ENCODE measurements at places on chromosomes 3 and 15.

- no peak for DNase-seq
Observed at GRCh38 chr3:72255191-72255590, 470.2 kb upstream of the PROK2 start.

DNA sequence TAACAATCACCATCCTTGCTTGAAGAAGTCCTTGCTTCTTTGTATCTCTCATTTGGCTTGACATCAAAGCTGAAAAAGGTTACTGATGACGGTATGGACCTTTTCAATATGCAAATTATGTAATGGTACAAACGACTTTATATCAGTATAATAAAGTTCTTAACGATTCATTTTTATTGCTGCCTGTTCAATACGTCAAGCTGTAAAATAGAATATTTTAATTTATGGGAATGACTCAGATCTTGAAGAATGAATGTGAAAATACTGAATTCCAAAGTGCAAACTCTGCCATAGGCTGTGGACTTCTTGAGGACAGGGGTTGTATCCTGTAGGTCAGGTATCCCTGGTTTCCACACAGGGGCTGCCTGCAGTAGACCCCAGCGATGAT lies 156.2 kb downstream of the PLCL2 start:
- DNase-seq, result no peak

- DNase-seq, result no peak
Observed at GRCh38 chr3:157418104-157418503, 18.5 kb upstream of the PTX3 start.

DNA sequence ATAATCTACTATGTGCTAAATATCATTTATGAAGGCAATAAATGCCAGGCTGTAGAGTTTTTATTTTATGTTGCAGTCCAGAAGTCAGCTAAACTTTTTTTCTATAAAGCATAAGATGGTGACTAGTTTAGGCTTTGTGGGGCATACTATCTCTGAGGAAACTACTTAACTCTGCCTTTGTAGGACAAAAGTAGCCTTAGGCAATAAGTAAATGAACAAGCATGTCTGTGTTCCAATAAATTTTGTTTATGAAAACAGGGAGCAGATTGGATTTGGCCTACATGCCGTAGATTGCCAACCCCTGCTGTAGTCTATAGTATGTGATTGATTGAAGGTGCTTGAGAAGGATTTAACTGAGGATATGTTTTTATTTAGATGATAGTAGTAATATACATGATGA lies 502.5 kb upstream of the NAALADL2 start:
- DNase-seq, result no peak

DNA sequence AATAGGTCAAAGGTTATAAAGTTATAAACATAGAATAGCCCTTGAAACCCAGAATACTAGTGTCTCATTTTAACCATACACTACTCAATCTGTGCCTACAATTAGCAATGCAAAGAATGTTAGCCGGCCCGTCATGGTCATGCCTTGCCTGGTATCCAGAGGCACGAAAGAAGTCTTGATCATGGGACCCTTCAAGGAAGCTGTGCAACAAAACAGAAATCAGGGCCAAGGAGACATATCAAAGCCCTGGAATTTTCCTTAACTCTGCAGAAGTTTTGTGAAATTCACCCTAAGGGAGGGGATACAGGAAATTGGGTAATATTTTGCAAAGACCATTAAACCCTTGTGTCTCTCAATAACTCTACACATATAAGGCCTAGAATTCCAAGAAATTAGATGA lies 482.4 kb downstream of the ROBO1 start:
- no peak for DNase-seq

GRCh38 chr15:96276438-96277210 lies 53.9 kb upstream of the NR2F2 start:
- DNase-seq, result no peak

GRCh38 chr3:8246070-8246469 lies 255.6 kb upstream of the LMCD1 start:
- DNase-seq, result no peak

- DNase-seq, result peak; percentile 30
Observed at GRCh38 chr3:71681224-71681668, 44.0 kb downstream of the EIF4E3 start.

DNA sequence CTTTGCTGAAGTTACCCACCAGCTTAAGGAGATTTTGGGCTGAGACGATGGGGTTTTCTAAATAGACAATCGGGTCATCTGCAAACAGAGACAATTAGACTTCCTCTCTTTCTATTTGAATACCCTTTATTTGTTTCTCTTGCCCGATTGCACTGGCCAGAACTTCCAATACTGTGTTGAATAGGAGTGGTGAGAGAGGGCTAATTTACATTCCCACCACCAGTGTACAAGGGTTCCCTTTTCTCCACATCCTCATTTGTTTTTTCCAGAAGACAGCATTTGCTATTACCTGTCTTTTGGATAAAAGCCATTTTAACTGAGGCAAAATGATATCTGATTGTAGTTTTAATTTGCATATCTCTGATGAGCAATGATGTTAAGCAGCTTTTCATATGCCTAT lies 329.9 kb upstream of the TPRG1 start:
- DNase-seq, result no peak

DNA sequence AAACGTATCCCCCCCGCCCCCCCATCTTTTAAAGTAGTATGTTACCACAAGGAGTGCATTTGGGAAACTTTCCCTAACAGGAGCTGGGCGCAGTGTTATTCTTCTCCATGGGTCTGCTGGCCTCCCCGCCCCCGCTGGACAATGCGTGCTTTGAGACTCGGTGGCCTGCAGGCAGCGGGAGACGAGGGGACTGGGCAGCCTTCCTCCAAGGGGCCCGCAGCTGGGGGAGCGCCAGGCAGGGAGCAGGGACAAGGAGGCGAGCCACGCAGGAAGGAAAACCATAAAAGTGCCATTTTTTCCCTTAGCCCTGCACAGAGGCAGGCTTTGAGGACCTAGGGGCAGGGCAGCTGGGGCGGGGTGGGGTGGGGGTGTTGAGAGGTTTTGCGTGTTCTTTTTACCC lies 14.1 kb downstream of the SOX2 start:
- no peak for DNase-seq

DNA sequence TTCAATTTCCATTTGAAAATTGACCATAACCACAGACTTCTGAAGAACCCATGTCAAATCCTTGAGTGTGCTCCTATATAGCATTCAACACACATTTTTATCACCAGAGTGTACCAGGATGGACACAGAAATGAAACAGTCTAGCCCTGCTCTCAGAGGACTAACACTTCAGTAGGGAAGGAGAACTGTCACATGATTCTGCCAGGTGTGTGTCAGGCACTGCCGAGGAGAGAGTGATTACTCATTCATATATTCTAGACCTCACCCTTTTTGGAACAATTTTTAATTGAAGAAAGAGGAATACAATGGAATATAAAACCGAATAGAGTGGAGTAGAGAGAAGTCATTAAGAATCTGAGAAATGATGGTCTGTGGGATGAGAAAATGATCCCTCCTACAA lies 125.8 kb downstream of the ERC2 start:
- no peak for DNase-seq

- no peak for DNase-seq
Observed at GRCh38 chr3:194220901-194221326, 85.0 kb downstream of the HES1 start.

- DNase-seq, result no peak
Observed at GRCh38 chr3:184183679-184184078, 2.3 kb upstream of the ABCF3 start.

DNA sequence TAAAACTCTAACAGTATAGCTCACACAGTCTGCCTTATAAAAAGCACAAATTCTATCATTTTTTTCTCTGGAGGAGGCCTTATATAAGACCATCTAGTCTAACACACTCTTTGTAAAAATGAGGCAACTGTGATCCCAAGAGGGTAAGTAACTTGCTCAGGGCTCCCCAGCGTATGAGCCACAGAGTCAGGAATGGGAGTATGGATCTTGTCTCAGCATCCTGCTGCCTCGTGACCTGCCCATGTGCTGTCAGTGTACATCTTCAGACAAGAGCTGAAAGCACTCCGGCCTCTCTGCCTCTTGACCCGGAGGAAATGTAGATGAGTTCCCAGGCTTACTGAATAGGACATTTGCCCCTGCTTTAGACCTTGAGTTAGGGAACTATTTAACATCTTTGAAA lies 28.4 kb upstream of the MEF2A start:
- DNase-seq, result no peak

DNA sequence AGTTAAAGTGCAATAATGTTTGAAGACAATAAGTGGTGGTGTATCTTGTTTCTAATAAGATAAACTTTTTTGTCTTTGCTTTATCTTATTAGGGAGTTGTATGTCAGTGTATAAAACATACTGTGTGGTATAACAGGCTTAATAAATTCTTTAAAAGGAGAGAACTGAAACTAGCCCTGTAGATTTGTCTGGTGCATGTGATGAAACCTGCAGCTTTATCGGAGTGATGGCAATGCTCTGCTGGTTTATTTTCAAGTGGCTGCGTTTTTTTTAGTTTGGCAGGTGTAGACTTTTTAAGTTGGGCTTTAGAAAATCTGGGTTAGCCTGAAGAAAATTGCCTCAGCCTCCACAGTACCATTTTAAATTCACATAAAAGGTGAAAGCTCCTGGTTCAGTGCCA lies 2.7 kb downstream of the RPL15 start:
- DNase-seq, result no peak

DNA sequence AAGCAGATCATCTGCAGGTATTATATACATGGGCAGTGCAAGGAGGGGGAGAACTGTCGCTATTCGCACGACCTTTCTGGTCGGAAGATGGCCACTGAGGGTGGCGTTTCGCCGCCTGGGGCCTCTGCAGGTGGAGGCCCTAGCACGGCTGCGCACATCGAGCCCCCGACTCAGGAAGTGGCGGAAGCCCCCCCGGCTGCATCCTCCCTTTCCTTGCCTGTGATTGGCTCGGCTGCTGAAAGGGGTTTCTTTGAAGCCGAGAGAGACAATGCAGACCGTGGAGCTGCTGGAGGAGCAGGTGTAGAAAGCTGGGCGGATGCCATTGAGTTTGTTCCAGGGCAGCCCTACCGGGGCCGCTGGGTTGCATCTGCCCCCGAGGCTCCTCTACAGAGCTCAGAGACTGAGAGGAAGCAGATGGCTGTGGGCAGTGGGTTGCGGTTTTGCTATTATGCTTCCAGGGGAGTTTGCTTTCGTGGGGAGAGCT lies 639 bp downstream of the MKRN3 start:
- DNase-seq, result peak; percentile 22

- DNase-seq, result no peak
Observed at GRCh38 chr15:28895566-28895965, 9.8 kb downstream of the APBA2 start.

DNA sequence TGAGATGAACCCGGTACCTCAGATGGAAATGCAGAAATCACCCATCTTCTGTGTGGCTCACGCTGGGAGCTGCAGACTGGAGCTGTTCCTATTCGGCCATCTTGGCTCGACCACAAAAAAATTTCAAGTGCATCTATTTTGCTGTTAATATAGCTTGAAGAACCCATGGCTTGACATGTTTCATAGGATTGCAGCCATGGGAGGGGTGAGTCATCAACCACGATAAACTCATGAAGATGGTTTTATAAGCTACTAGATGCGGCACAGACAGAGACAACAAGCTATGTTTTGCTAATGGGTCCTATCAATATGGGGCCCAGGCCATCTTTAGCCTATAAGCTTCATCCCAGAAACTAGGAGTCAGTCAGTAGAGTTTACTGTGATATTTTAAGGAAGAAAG lies 100.4 kb upstream of the PHLDB2 start:
- no peak for DNase-seq

GRCh38 chr15:99106417-99107220 lies 1.7 kb downstream of the SYNM start:
- no peak for DNase-seq

GRCh38 chr3:186189492-186189891 lies 80.6 kb upstream of the ETV5 start:
- DNase-seq, result no peak

GRCh38 chr3:61924090-61924735 lies 362.8 kb downstream of the PTPRG start:
- DNase-seq, result no peak

GRCh38 chr15:48419896-48420295 lies 88.7 kb downstream of the DUT start:
- no peak for DNase-seq

- no peak for DNase-seq
Observed at GRCh38 chr15:74041311-74041756, 41.0 kb downstream of the GOLGA6A start.

- no peak for DNase-seq
Observed at GRCh38 chr3:11288786-11289637, 16.8 kb downstream of the ATG7 start.

GRCh38 chr15:23538648-23539047 lies 26.8 kb upstream of the MKRN3 start:
- no peak for DNase-seq

- no peak for DNase-seq
Observed at GRCh38 chr15:73907035-73907408, 19.2 kb upstream of the LOXL1 start.

DNA sequence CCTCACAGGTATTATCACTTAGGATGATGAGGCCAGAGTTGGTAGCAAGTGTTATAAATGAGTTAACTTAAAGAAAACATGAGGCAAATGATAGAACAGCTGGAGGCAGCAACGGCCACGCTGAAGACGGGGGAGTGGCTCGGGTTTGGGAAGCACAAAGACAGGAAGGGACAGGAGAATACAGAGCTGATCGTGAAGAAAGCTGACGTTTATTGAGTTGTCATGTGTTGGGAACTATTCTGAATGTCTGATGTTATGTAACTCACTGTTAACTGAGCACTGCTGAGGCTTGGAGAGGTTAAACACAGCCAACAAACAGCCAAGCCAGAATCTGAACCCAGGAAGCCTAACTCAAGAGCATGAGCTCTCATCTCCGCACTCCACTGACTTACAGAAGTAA lies 42.3 kb downstream of the FGD5 start:
- DNase-seq, result no peak

- no peak for DNase-seq
Observed at GRCh38 chr3:158430448-158430847, 140.5 kb upstream of the MLF1 start.

DNA sequence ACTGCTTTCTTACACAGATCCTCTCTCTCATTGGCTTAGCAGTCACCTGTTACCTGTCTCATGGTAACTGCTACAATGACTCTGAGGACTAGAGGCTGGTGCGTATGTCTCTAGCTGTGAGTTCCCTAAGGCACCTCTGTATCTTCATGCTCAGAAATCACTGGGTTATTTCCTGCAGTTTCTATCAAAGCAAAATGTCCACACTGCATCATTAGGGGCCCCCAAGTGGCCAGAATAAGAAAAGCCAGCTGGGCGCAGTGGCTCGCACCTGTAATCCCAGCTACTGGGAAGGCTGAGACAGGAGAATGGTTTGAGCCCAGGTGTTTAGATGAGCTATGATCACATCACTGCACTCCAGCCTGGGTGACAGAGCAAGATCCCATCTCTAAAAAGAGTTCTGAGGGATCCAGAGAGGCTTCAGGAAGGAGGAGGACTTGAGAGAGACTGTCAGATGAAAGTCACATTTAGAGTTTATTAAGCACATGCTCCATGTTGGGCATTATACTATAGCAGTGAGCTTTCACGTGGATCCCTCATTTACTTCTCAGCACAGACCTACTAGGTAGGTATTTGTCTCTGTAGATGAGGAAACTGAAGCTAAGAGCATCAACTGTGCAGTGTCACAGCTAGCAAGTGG lies 2.3 kb upstream of the VPS18 start:
- DNase-seq, result no peak

- no peak for DNase-seq
Observed at GRCh38 chr3:37457378-37458065, 283.1 kb upstream of the LRRFIP2 start.

Measured in stimulated activated CD4-positive, alpha-beta T cell treated with anti-CD3 and anti-CD28 coated beads, Interleukin-4, amount 100 ng/mL, for 24 hours (primary cell).